ENCODE measurements at places on chromosomes 11 and 22. TPM values are rescaled to one million over a fixed set of nuclear protein-coding genes. Genes with fewer than 3 reads are reported as not detected.

Gene MAML2
- total RNA-seq = 2.1 TPM

Gene OR8G5
- not detected for total RNA-seq

Gene CYTH4
- total RNA-seq = not detected

Gene KIRREL3
- 25.3 TPM for total RNA-seq

Gene SMIM38
- total RNA-seq = 0.32 TPM

Gene GRAMD1B
- 12.2 TPM for total RNA-seq

Gene ZP1
- not detected for total RNA-seq

Gene KDM4D
- total RNA-seq = 1.3 TPM

Gene SYT13
- 7.5 TPM for total RNA-seq

Gene POU2AF1
- total RNA-seq = not detected

GRCh38 chr11:30855383-30856006 is 269.3 kb upstream of the MPPED2 start:
- DNase-seq = no peak

- no peak for DNase-seq
These were observed 13.8 kb downstream of the LARGE1 start for GRCh38 chr22:33906475-33906874.

GRCh38 chr11:16013649-16014275 is 342.6 kb downstream of the SOX6 start:
- DNase-seq = no peak

GRCh38 chr11:68297052-68297378 is 15.4 kb upstream of the LRP5 start:
- no peak for DNase-seq

- no peak for DNase-seq
These were observed 19.3 kb upstream of the SYT7 start for GRCh38 chr11:61599968-61600710.

GRCh38 chr11:56693428-56693827 is 5.5 kb upstream of the OR9G1 start:
- DNase-seq = no peak

- no peak for DNase-seq
These were observed 4.2 kb downstream of the ARHGAP1 start for GRCh38 chr11:46696212-46696558.

GRCh38 chr11:57800444-57801182 is 39.0 kb downstream of the CTNND1 start:
- no peak for DNase-seq

GRCh38 chr11:103730131-103730940 is 306.1 kb upstream of the DDI1 start:
- no peak for DNase-seq

- DNase-seq = no peak
These were observed 73.2 kb upstream of the CLDN5 start for GRCh38 chr22:19597399-19597735.

GRCh38 chr11:129737831-129738230 is 77.8 kb upstream of the TMEM45B start:
- DNase-seq = no peak
